ENCODE measurements at places on chromosomes 11 and 22.

DNA sequence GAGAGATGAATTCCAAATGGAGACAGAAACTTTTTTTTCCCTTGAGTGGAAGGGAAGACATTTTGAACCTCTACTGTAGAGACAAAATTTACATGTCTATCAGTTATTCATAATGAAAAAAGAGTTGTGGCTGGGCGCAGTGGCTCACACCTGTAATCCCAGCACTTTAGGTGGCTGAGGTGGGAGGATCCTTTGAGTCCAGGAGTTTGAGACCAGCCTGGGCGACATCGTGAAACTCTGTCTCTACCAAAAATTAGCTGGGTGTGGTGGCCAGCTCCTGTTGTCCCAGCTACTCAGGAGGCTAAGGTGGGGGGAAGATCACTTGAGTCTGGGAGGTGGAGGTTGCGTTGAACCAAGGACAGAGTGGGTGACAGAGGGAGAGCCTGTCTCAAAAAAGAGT lies 4.1 kb downstream of the EED start:
- DNase-seq: no peak

GRCh38 chr11:113240389-113240788 lies 74.0 kb upstream of the TTC12 start:
- DNase-seq: no peak

DNA sequence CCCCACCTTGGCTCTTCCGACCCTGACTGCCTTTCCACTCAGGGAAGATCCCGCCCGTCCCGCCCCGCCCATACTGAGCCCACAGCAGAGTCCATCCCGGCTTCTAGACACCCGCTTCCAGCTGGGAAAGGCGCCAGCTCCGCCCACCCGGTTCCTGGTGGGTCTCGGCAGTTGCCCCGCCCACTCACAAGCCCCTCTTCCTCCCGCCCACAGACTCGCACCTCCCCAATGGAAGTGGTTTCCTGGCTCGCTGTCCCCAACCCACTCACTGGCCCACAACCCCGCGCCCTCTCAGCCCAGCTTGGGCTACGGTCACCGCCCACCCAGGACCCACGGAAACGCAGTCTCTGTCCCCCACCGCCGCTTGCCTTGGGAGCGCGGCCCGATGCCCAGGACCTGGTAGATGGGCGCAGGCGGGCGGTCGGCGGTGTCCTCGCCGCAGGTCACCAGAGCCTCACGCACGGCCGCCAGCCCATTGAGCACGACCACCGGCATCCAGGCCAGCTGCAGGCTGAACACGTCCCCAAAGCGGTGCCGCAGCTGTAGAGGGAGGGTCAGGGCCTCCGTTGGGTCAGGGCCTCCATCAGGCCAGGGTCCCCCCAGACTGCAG lies 22.2 kb upstream of the CYP2D6 start:
- no peak for DNase-seq

DNA sequence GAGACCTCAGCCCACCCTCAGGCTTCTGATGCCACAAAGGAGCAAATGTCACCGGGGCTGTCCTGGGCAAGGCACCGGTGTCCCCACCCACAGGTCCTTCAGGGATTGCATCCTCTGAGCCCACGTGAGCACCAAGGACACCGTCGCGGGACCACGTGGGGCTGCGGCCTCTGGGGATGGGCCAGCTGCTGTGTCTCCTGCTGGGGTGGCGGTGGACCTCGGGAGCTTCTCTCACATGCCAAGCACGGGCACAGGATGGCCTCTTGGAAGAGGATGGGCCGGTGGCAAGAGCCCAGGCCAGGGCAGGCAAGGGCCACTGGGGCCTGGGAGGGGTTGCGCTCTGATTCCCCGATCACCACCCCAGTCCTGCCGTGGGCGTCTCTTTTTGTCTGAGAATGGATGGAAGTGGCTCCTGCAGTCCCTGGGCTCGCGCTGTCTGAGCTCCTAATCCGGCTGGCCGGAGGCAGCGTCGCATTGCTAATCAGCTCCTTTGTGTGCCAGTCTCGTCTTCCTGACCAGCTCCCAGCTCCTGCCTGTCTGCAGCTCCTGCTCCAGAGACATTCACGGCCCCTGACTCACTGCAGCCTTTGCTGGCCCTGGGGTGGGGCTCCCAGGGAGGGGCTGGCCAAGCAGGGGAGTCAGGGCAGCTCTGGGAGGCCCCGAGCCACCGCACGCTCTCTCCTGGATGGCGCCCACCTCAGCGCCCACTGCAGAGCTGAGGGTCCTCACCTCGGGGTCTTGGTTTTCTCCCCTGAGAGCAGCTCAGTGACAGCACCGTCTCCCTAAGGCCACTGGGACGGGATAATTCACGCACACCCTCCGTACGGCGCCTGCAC lies 146.7 kb downstream of the CTTN start:
- no peak for DNase-seq

DNA sequence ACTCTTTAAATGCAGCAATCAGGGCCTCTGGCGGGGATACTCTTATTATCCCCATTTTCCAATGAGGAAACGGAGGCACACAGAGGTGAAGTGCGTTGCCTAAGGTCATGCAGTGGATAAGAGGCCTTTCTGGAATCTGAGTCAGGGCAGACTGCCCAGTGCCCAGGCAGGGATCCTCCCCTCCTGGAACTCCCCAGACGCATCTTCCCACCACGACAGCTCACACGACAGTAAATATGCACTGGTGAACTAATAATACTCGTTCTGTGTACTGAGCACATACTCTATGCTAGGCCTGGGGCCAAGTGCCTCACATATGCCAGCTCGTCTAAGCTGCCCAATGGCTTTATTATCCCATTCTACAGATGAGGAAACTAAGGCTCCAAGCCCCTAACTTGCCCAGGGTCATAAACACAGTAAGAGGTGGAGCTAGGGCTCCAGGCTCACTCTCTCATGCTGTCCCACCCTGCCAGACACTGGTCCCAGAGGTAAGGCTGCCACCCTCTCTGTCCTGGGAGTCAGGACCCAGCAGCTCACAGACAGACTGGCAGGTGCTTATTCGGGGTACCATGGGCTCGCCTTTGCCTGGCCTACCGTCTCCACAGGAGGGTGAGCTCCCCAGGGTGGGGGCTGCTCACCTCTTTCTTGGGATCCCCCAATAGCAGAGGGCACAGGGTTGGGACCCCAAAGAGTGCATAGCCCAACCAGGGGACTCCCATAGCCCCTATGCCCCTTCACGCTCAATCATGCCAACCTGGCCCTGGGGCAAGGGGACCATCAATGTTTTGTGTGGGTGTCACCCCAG lies 2.3 kb downstream of the IL2RB start:
- no peak for DNase-seq

GRCh38 chr11:63979426-63979825 lies 5.0 kb downstream of the COX8A start:
- no peak for DNase-seq

DNA sequence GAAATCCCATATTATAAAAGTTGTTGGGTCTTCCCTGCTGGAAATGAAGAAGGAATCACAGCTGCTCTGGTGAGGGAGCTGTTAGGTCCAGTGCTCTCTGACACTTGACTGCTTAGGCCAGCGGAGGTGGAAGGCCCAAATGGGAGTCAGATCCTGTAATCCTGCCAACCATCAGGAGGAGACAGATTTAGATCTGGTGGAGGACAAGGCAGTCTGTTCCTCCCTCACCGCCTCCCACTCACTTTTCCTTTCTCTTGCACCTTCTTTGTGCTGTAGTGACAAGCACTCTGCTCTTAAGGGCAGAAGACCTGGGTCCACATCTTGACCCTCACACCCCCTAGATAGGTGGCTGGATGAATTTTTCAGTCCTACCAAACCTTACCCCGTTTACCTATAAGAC lies 59.7 kb upstream of the CHST1 start:
- DNase-seq: no peak

GRCh38 chr22:37032535-37033460 lies 13.3 kb downstream of the MPST start:
- peak; percentile 38 for DNase-seq

- no peak for DNase-seq
Observed at GRCh38 chr11:71112990-71113389, 139.4 kb downstream of the SHANK2 start.

DNA sequence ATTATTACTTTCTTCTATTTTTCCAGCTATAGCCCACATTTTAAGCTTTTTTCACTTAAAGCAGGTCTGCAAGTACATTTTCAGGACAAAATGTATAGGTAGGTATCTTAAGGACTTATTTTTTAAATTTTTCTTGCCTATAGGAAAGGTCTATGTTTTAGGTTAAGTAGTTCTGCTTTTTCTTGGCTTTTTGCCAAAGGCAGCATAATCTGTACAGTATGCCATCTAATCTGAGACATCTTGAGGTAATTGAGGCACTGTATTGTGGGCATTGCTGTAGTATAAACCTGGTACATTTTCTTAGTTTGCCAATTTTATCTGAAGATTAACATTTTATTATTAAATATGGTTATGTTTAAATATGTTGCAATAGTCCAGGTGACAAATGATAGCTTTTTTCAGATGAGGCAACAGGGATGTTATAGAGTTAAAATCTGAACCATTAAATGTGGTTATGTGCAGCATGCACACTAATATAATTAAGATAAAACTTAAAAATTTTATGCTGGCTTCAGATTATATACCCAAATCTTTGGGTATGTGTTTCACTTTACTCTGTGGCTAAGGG lies 42.9 kb downstream of the QSER1 start:
- peak; percentile 7 for DNase-seq

DNA sequence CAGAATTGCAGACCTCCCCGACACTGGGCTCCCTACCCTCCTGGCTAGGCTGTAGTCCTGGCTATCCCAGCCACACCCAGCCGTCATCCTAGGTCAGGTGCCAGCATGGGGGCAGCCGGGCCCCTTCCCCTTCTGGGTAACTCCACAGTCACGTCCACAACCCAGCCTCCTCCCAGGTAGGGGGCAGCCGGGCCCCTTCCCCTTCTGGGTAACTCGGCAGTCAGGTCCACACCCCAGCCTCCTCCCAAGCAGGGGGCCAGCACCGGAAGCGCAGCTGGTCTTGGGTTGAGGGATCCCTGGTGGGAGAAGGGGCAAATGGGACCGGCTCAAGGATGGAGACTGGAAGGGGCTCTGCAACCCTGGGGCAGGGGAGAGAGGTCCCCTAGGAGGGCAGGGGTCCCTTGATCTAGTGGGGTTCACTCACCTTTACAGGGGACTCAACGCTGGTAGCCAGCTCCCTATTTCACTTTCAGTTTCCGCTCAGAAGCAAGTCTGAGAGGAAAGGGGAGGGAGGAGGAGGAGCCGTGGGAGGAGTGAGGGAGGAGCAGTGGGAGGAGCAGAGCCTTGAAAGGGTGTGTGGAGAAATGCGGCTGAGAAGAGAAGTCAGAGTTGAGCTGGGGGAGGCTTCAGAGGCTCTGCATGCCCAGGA lies at the start of gene TRIM21:
Gene TRIM21 (minus strand): TSS at position 494 of the 649 bp plus-strand sequence. CDS start 3,293 bp downstream, outside the sequence.
- DNase-seq: peak; percentile 92

- no peak for DNase-seq
Observed at GRCh38 chr22:38468443-38469305, 778 bp downstream of the KDELR3 start.

GRCh38 chr11:131388030-131388429 lies 17.6 kb downstream of the NTM start:
- no peak for DNase-seq

DNA sequence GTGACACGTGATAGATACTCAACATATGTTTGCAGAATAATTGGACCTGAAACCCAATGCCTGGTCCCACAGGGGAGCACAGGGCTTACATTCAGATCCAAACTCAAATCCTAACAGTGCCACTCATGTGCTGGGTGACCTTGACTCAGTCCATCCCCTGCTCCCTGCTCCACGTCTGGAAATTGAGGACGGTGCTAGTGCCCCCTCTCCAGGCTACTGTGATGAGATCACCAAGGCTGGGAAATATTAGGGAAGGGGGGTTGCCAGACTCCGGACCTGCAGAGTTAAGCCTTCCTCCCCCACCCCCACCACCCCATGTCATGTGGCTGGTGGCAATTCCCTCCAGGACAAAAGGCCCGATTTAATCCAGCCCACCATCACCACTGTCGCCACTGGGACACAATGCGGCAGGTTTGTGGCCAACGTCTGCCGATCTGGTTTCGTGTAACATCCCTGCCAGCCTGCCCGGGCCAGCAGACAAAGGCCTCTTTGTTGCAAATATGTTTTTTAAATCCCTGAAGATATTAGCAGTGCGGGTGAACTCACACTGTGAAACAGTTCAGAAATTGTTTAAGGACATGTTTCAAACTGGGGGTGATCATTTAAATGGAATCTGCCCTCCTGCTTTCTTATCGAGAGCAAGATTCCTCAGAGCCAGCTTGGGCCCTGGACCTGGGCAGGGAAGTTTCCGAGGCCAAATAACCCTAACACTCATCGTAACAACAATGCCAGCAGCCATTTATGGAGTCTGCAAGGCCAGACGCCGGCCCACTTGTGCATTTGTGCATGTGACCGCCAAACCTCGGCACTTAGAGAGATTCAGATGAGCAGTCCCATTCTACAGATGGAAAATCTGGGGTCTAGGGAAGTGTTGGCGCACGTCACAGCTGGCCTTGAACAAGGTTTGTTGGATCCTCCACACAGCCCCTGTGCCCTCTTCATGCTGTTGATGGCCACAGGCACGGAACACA lies 19.6 kb upstream of the MN1 start:
- DNase-seq: no peak

DNA sequence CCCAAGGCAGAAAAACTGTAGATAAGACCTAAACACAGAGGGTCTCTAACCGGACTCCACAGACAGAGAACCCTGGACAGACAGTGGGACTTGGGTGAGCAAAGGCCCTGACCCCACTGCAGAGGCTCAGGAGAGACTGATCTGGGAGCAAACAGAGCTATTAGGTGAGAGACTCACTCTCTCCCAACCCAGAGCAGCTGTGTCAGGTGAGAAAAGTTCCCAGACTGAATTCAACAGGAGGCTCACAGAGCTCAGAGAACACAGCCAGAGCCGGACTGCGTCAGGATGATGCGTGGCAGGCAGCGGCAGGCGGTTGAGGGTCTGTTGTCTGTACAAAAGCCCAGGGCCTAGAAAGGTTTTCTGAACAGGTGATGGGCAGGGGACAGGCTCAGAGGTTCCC lies 5.5 kb downstream of the RFPL2 start:
- no peak for DNase-seq

DNA sequence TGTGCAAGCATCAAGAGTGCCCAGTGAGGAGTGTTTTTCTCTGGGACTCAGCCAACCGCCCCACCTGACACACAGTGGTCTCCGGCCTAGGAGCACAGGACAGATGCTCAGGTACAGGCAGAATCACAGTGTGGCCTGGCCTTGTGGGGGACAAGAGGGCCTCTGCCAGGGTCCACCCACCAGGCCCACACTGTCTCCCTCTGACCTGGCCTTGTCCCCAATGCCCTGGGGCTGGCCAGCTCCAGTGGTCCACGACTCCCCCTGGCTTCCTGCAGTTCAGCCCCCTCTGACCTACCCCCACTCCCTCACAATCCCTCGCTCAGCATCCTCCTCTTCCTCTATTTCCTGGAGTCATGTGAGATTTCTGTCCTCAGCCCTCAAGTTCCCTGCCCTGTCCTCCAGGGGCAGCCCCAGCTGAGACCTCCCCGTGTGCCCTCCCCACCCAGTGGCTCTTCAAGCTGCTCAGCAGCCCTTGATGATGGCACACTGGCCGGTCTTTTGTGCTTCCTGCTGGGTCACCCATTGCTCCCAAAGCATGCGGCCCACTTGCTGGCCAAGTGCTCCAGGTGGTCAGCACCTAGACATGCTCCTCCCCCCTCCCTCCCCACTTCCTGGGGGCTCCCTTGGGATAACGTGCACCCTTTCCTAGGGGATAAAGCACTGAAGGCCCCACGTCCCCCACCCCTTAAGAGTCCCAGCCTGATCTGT lies 1.7 kb downstream of the TSSK2 start:
- no peak for DNase-seq
